ENCODE measurements at places on chromosomes 5 and 9.
A peak's percentile ranks its signal among the peaks of the same experiment; 100 is the strongest.

- DNase-seq: no peak
These were observed 36.9 kb downstream of the NIPAL4 start for GRCh38 chr5:157496864-157497263.

DNA sequence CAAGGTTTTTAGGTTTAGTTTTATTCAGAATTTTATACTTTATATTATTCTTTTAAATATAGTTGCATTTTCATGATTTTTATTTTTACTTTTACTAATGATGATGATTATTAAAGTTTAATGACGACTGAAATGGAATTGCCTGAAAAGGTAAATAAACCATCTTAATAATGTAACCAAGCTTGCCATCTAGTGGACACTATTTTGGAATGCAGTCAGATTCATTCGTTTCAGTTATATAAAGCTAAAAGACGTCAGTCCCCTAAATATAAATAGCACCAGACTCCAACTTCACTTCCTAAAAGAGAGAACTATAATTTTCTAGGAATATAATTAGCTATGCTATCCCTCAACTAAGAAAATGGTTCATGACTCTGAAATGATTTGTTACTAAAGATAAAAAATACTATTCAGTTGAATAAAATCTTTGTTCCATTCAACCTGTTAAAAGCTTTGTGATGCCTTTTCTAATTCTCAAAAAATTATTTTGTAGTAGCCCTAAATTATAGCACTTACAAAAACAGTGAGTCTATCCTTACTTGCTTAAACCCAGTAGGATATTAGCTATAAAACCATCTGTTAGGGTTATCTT, 19.9 kb downstream of the ABITRAM start:
- no peak for DNase-seq

GRCh38 chr9:114383521-114384231, 4.1 kb downstream of the AKNA start:
- DNase-seq: no peak

DNA sequence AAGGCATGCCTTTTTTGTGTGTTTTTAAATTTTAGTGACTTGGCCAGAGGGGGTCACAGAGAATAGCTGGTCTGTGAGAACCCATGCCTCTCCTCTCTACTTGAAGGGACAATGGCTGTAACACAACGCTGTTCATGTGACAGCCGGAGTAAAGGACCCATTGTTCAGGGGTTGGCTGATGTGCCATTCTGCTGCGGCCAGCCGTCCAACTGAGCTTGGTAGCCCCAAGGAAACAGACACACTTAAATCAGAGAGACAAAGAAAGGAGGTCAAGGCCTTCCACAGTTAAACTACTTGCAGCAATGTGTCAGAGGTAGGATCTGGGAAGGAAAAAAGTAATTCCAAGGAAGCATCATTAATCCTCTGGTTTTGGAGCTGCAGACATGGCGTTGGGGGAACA, 8.1 kb downstream of the MEGF10 start:
- no peak for DNase-seq

DNA sequence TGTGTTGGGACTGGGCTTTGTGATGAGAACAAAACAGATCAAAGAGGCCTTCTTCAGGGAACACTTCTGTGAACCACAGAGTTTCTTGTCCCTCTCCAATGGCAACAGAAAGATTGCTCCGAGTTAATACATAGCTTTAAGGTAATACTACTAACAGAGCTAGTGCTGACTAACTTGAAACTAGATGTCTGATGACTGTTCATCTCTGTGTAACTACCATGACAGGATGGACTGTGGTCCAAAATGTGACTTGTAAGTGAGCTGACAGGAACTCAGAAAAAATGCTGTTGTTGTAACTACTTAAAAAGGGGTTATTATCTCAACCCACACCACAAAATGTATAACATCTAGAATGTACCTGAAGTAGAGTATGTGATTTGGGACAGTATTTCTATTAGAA, 630.2 kb upstream of the DMAC1 start:
- DNase-seq: no peak

DNA sequence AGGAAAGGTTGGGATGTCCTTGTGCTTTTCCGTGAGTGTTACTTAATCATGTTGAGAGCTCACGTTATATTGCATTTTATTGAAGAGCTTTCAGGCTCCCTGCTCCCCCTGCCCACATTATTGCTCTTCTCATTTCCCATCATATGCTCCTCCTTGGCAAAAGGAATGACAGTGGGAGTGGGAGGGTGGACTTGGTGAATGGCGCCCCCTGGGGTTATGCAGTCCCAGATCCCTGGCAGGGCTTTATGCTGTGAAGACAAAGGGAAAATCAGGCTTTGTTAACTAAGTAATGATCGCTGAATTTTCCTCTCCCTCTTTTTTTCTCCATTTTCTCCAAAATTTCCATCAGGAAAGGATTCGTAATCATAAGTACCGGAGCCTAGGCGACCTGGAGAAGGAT, 166.6 kb downstream of the SMARCA2 start:
- no peak for DNase-seq

- DNase-seq: no peak
These were observed 237.1 kb downstream of the DMRTA1 start for GRCh38 chr9:22683700-22684075.

GRCh38 chr9:87725356-87725899, 491 bp upstream of the CTSL start:
- DNase-seq: no peak

DNA sequence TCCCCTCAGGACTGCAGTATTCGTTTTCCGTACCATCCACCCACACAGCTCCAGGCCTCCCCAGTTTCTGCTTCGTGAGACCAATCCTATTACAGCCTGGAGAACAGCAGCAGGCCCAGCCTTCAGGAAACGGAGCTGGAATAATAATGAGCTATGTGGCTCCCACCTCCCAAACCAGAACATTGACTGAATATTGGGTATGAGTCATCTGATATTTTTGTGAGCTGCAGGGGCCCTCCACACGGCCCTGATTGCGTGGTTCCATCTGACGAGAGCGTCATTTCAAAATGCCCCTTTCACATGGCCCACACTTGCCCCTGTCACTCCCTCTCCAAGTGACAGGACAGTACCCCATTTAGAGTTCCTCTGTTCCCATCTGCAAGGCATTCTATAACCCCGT, 192.0 kb downstream of the BRINP1 start:
- DNase-seq: no peak

DNA sequence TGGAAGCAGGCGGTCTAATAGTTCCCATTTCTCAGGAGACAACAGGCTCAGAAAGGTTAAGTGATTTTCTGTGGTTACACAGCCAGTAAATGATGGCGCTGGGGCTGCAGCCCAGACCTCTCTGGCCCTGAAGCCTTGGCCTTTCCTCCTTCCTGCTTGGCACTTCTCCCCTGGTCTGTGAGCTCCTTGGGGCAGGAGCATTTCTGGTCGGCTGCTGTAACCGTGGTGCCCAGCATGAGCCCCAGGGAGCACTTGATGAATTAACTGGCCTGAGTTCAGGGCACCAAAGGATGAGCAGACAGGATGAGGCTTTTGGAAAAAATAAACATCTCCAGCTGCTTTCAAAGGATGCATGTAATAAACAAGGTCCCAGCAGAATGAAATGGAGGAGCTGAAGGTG, 30.2 kb downstream of the CDHR2 start:
- DNase-seq: no peak

DNA sequence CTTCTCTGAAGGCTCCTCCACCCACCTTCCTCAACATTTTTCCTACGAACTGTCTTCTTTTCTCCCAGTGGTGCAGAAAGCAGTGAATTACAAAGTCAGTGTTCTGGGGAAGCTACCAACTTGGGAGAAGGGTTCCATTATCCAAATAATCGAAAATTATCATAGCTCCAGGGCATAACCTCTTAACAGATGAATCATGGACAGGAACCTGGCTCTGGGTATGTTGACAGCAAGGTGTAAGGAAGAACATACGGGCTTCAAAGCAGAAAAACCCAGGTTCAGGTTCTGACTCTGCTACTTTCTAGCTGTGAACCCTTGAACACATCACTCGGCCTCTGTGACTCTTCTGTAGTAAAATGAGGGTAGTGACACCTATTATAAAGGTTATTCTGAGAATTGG, 351.3 kb downstream of the ENC1 start:
- DNase-seq: no peak

GRCh38 chr5:173238312-173239232, 3.6 kb upstream of the NKX2-5 start:
- DNase-seq: no peak

GRCh38 chr9:127541865-127542264, 70.2 kb upstream of the STXBP1 start:
- DNase-seq: peak; percentile 61

DNA sequence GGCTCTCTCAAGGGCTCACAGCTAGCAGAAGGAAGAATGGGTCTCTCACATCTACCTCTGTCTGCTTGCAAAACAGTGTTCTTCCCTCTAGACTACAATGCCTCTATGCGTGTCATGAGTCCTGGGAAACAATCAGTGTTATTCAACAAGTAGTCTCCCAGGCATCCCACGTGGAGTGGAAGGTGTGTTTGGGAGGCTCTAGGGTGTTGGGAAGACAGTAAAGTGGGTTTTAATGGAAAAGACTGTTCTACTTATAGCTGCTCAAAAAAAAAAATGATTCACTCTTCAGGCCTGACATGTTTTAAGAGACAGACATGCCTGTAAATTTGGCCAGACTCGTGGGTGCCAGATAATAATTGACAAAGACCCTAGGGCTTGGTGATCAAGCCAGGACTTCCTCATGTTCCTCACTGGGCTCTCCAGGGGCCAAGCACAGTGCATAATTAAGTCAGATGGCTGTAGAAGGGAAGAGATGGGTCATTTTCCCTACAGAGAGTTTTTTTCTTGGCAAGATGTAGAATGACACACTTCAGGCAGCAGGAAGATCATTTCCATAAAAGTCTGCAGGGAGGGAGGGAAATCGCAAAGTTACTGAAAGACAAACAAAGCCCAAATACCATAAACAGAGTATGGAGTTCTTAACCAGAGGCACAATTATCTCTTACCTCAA, 246.4 kb downstream of the ACTL7B start:
- DNase-seq: no peak

DNA sequence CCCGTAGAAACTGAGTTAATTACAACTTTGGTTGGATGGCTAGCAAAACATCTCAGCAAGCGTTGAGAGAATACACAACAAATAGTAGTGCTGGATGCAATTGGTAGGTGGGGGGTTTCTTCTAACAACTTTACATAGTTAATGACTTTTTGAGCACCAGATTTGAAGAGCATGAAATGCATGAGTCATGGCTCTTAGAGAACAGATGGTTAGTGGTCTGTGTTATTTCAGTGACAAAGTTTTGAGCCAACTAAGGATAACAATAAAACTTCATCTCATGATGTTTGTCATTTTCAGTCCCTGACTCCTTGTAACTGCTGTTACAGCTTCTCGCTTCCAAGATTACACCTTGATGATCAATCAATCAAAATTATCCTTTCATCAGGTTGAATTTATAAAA, 399.0 kb upstream of the BRINP1 start:
- no peak for DNase-seq

DNA sequence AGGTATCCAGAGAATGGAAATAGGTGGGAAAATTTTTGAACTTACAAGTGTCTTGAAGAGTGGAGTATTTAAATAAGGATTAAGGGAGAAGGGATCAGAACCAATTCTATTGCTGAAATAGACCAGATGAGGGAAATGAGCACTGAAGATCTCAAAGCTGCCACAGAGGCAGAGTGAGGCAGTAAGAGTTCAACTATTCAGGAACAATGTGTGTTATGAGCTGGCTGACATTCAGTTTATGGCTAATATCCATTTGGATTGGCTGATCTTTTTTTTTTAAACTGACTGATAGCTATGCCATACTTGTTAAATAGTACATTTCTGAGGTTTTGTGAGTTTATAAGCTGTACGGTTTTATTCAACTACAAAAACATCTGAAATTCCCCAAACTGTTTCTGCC, 95.3 kb upstream of the GNA14 start:
- no peak for DNase-seq

GRCh38 chr5:95365302-95366095, 25.7 kb upstream of the FAM81B start:
- DNase-seq: no peak

GRCh38 chr9:138097501-138097991, 220.0 kb downstream of the CACNA1B start:
- no peak for DNase-seq

DNA sequence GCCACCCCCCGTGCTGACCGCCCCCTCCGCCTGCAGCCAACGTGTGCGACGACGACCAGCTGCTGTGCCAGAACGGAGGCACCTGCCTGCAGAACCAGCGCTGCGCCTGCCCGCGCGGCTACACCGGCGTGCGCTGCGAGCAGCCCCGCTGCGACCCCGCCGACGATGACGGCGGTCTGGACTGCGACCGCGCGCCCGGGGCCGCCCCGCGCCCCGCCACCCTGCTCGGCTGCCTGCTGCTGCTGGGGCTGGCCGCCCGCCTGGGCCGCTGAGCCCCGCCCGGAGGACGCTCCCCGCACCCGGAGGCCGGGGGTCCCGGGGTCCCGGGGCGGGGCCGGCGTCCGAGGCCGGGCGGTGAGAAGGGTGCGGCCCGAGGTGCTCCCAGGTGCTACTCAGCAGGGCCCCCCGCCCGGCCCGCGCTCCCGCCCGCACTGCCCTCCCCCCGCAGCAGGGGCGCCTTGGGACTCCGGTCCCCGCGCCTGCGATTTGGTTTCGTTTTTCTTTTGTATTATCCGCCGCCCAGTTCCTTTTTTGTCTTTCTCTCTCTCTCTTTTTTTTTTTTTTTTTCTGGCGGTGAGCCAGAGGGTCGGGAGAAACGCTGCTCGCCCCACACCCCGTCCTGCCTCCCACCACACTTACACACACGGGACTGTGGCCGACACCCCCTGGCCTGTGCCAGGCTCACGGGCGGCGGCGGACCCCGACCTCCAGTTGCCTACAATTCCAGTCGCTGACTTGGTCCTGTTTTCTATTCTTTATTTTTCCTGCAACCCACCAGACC, 80.2 kb downstream of the NTNG2 start:
- no peak for DNase-seq

DNA sequence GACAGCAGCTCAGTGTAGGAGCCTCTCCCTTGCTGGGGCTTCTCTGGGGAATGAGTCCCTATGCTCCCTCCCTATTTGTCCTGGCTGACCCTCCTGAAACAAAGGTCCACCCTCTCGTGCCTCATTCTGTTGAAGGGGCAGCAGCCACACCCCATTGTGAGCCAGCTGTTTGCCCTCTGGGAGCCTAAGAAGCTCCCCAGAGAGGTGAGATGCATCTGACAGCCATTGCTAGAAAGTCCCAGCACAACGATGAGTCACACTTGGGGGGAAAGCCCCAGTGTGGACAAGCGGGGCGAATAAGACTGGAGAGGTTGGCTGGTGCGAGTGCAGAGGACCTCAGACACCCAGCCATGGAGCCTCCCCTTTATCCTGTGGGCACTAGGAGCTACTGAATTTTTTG, 101.4 kb downstream of the PPARGC1B start:
- no peak for DNase-seq

GRCh38 chr9:120856700-120857099, 14.0 kb upstream of the PSMD5 start:
- no peak for DNase-seq

GRCh38 chr9:68648971-68649370, 56.1 kb upstream of the PIP5K1B start:
- no peak for DNase-seq

Measured in left hindlimb (tissue), 1 donor.